Large intestine (tissue), 12 donors: ENCODE measurements at places on chromosomes 13 and 19.

- no peak for DNase-seq
Measured at GRCh38 chr13:99677116-99677951, 176.1 kb downstream of the TM9SF2 start.

DNA sequence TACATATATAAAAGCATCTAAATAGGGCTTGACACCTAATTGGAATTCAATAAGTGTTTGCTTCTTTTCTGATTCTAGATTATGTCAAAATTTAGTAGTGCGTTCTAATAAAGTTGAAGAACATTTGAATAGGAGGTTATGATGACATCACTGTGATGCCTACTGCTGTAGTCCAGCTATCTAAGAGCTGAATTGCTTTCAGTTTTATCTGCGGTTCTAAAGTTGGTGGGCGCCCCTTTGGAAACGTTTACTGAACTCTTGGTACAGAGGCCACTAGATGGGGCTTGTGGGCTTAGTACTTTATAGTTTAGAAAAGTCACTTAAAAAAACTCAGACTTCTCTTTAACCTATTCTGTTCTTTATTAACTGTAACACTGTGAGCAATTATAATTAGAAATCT lies 776.9 kb downstream of the GPC5 start:
- peak; percentile 59 for DNase-seq

DNA sequence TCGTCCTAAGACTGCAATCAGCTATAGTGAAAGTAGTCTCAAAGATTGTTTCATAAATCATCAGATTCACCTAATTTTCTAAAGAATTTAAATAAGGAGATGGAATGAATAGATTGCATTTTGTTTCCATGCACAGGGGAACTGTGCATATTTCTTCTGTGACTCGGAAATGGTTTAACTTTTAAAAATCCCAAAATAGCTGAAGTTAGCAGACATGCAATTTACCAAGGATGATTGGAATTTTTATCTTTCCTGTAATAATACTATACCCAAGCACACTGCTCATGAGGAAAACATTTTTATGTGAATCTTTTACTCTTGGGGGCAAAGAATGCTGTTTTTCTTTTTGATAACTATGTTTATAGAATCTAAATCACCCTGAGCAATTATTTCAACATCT lies 15.0 kb upstream of the LMO7 start:
- no peak for DNase-seq

DNA sequence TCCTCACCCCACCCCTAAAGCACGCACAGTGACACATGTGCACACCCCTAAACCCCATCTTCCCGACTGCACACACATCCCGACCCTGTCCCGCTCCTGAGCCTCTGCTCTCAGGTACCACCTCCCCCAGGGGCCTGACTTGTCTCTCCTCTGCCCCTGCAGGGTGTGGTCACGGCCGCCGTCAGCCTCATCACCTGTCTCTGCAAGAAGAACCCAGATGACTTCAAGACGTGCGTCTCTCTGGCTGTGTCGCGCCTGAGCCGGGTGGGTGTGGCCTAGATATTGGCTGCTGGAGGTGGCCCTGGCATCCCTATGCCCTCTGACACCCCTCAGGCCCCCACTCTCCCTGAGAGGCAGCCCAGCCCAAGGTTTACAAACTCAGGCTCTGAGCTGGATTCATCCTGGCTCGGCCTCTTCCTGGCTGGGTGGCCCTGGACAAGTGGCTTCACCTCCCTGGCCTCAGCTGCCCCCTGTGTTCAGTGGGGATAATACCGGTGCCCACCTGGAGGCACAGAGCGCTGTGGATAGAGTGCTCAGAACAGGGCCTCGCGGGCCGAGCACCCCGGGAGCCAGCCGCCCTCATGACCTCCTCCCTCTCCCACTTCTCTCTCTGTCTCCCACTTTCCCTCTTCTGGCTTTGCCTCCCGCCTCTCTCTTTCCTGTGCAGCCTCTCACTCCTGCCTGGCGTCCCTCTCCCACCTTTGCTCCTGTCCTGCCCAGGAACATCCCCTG lies 20.1 kb downstream of the FUZ start:
- DNase-seq, result no peak

DNA sequence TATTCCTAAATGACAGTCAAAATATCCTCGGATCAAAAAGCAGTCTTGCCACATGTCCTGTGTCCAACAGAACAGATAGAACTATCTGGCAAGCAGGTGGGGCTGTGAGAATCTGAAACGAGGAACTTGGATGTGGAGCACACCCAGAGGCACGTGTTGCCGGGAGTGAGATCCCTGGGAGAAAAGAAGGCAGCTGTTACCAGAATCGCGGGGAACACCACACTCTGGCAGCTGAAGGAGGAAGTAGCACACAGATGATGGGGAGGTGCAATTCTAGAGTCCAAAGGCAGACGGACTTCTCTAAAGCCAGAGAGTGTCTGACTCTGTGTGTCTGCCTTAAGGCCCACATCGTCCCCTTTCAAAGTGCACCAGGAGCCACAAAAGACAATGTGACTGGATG lies 22.3 kb downstream of the SLC7A1 start:
- peak; percentile 86 for DNase-seq

DNA sequence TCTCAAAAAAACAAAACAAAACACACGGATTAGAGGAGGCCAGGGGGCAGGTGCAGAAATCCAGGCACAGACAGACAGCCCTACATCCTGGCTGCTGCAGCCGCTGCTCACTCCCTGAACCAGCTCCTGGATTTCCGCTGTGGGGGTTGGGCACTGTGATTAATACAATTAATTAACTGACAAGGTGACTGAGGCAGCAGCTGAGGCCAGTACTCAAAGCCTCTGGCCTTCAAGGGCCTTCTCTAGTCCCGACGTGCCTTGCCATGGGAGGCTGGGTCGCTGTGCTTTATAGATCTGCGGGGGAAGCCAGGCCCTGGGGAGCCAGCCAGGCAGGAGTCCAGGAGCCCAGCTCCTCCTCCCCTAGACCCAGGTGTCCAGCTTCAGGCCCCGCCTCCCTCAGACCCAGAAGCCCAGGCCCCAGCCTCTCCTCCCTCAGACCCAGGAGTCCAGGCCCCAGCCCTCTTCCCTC lies 4.6 kb downstream of the NECTIN2 start:
- no peak for DNase-seq

DNA sequence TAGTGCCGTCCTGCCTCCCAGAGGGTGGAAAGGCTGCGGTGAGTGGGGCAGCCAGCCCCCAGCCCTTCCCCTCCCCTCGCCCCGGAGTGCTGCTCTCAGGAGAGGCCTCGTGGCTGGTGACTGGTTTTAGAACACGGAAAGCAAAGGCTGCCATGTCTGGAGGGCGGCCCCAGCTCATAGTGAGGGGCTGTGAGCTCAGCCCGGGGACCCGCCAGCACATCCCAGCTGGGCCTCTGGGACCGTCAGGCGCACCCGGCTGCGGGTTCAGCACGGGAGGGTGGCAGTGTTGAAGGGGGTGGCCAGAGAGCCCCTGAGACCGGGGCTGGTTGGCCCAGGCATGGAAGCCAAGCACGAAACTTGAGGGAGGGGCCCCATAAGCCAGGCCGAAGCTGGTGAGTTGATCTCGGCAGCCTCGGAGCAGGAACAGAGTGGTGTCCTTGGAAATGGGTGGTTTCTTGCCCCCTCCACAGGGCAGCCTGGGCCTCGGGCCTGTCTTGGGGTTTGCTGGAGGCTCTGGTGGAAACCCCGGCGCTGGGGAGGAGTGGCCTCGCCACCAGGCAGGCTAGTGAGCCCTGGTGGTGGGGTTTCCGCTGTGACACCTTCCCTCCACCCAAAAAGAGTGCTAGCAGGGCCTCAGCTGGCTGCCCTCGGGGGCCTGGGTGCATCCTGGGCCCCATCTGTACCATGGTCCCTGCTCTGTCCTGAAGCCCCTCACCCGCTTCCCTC lies 157.7 kb downstream of the KDM4B start:
- no peak for DNase-seq

DNA sequence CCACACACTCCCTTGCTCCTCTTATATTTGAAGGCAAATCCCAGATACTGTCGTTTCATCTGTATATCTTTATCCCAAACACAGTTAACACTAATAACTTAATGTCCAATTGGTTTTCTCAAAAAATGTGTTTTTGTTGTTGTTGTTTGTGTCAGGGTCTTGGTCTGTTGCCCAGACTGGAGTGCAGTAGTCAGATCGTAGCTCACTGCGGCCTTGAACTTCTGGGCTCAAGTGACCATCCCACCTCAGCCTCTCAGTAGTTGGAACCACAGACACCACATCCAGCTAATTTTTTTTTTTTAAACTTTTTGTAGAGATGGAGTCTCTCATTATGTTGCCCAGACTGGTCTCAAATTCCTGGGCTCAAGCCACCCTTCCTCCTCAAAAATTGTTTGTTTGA lies 137.7 kb downstream of the PDS5B start:
- DNase-seq, result no peak

- DNase-seq, result no peak
Measured at GRCh38 chr19:5609881-5610448, 12.6 kb downstream of the SAFB2 start.
